ENCODE measurements at places on chromosomes 2 and 18.

- no peak for DNase-seq
These were observed 115.5 kb upstream of the SP3 start for GRCh38 chr2:174080672-174081121.

GRCh38 chr2:143901185-143901842, 618.6 kb downstream of the ZEB2 start:
- no peak for DNase-seq

DNA sequence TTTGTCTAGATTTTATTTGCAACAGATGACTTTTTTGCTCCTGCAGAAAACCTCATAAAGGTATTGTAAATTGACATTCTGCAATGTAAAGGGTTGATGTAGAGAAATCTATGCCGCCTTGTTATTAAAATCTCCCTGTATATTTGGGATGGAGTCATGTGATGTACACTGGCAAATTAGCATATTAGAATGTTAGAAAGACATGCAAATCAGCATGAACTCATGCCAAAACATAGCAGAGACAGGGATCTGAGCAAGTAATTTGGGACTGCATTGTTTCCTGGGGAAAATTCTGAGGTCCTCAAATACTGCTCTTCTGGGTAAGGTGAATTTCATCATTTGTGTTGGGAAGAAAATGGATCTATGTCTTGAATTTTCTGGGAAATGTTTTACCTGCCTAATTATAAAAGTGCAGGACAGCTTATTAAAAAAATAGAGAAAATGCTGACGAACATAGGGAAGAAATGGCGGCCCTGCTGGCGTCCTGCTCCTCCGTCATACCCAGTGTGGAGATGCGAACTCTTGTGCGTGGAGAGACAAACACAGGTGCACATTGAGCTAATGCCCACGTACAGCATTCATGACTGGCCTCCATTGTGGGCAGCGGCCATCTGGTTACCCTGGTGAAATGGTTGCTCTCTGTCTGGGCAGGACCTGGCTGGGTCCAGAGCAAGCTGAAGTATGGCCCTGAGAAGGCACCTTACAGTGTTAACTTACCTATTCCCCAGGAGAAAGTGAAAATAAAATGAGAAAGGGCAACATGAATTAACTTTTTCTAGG, 16.3 kb downstream of the ALLC start:
- no peak for DNase-seq

- DNase-seq, result no peak
These were observed 1.6 kb upstream of the KCNJ3 start for GRCh38 chr2:154696810-154697417.

DNA sequence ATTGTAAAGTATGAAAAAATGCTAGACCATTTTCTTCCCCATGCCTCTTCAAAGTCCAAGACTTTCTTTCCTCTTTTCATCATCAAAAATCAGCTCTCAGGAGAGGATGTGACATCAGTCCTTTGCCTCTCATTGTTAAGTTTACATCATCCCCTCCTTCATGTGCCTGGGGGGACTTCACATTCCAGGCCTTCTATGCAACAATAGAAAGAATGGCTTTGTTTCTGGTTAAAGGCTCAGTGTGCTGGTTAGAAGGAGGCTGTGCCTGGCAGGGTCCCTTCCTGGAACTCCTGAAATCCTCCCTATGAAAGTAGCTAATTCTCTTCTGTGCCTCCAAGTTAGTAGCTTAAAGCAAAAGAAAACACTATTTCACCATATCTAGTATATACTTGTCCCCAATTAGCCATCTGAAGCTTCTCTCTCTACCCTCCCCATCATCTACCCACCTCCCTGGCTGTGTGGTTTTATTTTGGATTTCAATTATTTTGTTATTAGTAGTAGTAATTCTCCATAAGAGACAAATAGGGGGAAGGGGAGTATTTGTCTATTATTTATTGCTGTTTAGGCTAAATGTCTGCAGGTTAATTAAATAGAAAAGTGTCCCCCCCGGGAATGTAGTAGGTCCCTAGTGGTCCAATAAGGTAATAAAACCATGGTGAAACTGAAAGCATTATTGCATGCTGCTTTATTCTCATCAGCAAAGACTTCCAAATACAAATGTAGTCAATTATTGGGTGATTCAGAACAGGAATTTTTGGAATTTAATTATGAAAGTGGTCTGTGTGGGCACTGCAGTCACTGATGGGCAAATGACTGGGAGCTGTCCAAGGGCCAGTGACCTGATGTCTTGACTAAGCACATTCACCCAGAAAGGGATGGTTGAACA, 69.0 kb downstream of the CPO start:
- no peak for DNase-seq

DNA sequence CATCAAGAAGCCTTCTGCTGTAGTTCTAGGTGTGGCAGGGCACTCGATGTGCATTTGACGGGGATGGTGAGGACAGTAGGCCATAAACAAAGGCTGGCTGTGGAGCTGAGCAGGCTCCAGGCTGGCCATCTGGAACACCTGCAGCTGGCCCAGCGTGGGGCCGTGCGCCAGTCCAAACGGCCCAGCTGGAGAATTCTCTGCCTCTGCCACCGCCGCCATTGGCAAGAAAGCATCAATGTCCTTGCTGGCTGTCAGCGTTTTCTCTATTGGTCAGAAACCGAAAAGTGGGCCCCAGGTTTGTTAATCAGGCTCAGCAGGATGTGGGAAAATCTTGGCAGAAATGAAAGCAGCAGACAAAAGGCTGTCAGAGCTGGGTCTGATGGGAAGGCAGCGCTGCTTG, 24.0 kb upstream of the CTIF start:
- no peak for DNase-seq

GRCh38 chr2:233218836-233219235, 32.6 kb upstream of the ATG16L1 start:
- no peak for DNase-seq

GRCh38 chr2:88265352-88266303, 95.5 kb downstream of the THNSL2 start:
- no peak for DNase-seq

DNA sequence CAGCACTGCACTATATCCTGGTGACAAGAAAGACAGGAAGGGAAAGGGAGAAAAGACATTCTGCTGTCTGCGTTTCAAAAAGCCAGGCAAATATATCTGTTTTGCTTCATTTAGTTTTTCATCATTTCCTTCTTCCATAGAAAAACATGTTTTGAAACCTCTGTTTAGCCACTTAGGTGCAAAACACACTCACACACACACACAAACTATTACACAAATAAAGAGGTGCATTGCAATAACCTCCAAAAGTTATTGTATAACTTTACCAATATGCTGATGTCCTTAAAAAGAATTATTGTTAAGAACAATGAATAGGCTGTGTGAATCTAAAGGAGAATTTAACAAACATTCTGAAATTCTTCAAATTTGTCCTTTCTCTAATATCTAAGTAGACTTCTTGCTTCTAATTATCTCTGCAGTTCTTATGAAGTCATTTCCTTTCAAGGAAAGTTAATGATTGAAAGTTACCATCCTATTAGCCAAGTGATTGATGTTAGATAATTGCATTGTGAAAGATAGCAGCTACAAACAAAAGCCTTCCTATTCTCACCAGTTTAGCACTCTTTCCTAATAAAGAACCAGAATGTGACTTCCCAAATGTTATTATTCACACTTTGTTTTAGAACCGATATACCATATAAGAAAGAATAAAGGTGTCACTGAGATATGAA, 516.7 kb downstream of the KCNJ3 start:
- DNase-seq, result no peak

DNA sequence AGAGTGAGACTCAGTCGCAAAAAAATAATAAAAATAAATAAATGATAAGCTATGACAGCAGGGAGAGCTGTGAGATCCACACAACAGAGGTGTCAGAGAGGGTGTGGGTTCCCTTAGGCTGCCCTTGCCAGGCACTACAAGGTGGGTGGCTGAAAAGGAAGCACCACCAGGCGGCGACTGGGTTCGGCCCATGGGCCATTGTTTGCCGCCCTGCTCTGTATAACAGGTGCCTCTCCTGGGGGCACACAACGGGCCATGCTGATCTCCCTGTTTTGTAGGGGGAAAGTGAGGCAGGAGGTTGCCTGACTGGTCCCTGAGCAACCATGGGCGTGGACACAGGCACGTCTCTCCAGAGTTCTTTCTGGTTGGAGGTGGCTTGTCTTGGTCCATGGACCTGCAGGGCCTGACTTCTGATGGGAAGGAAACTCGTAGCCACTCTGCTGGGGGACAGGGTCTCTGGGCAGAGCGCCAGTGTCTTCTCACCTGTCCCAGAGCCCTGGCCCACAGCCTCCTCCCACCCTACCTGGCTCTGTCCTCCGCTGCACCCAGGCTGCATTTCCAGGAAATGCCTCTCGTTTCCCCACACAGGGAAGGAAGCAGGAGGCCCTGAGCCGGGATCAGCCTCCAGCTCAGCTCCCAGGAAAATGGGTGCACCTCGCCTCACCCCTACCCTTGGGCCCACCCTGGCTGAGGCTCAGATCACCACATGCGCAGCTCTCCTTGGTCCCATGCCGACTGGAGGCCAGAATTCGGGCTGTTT, 109.6 kb upstream of the ODC1 start:
- no peak for DNase-seq

- no peak for DNase-seq
These were observed 68.7 kb downstream of the MTHFD2 start for GRCh38 chr2:74267068-74267467.

GRCh38 chr18:58349650-58350049, 279.2 kb downstream of the ALPK2 start:
- no peak for DNase-seq

DNA sequence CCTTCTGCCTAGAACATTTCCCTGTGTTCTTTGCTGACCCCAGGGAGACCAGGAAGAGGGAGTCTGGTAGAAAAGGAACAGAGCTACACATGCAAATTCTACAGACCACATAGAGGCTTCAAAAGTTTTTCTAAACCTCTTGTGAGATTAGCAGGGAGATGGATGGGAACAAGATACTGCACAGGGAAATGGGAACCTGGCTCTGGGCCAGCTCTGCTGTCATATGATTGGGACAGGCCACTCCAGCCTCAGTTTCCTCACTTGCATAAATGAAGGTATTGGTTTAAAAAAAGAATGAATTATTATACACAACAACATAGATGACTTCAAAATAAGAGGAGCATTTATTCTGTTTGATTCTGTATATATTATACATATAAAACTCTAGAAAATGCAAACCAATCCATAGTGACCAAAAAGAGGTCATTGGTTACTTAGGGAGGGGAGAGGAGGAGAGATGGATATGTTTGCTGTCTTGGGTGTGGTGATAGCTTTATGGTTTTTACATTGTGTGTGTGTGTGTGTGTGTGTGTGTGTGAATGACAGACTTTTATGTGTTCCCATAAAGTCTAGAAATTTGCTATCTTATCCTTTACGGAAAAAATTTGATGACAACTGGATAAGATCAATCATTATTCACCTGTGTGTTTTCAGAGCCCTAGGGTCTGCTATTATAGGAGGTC, 115.5 kb downstream of the MGAT5 start:
- no peak for DNase-seq

GRCh38 chr2:105741174-105741573, 3.5 kb upstream of the NCK2 start:
- no peak for DNase-seq

All from NCI-H1048 (cell line).